Aorta (tissue), 5 donors: ENCODE measurements at places on chromosomes 5 and 9.

GRCh38 chr9:7976167-7976755, 176.7 kb upstream of the DMAC1 start:
- no peak for DNase-seq

DNA sequence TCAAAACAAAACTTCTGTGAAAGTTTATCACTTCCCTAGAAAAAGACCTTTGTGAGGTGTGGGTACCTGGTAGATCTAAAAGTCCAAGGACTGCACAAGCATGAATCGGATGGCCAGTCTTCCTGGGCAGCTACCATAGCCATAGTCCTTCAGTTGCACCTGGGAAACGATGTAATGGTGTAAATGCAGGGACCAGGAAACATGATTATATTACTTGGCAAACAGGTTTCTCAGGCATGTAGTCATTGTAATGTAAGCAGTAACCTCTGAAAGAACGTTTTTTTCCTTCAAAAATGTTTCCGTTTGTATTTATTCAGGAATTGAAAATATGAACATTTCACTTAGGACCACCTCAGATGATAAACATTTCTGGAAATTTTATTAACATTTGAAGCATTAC, 433.4 kb downstream of the DTWD2 start:
- no peak for DNase-seq

GRCh38 chr5:125422342-125422741, 675.9 kb upstream of the ZNF608 start:
- no peak for DNase-seq

DNA sequence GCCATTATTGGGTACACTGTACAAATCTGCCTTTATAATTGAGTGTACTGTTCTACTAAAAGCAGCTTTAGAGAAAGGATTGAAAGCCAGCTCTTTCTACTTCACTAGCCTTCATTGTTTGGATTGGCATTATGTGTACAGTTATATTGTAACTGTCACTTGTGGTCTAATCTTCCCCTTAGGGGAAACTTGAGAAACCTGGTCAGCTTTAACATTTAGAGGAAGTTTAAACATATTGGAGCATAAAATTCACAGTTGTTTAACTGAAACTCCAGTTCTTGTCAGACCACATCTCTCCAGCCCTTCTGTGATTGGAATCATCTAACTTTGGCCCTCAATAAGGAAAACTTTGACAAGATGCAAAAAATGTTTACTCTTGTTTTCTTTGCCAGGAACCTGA, 24.6 kb downstream of the PIK3R1 start:
- DNase-seq, result no peak

GRCh38 chr5:120062515-120062917, 401.6 kb upstream of the PRR16 start:
- DNase-seq, result no peak

GRCh38 chr9:135359764-135360163, 119.8 kb upstream of the PPP1R26 start:
- no peak for DNase-seq

- DNase-seq, result peak; percentile 51
These were observed 52.0 kb upstream of the SNCAIP start for GRCh38 chr5:122259995-122260394.

- no peak for DNase-seq
These were observed 4.4 kb downstream of the IL33 start for GRCh38 chr9:6219981-6220380.

- peak; percentile 91 for DNase-seq
These were observed 23.6 kb downstream of the QRFP start for GRCh38 chr9:130872912-130873503.

GRCh38 chr9:129455151-129455995, 165.5 kb downstream of the C9orf50 start:
- DNase-seq, result no peak

DNA sequence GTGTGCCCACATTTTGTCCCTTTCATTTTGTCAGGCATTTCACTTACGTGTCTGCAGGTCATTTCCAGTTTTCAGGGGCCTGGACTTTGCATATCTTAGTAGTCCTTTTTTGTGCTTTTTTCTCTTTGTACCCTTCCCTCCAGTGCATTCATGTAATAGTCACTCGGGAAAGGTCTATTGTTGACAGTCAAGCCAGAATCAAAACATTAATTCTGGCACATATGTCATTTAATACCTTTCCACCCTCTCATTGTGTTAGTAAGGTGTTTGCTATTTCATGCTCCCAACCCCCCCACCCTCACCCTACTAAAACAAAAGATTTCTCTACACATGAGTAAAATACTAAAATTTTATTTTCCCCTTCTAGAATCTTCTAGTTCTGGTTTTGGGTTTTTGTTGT, 42.7 kb downstream of the UGCG start:
- DNase-seq, result no peak

DNA sequence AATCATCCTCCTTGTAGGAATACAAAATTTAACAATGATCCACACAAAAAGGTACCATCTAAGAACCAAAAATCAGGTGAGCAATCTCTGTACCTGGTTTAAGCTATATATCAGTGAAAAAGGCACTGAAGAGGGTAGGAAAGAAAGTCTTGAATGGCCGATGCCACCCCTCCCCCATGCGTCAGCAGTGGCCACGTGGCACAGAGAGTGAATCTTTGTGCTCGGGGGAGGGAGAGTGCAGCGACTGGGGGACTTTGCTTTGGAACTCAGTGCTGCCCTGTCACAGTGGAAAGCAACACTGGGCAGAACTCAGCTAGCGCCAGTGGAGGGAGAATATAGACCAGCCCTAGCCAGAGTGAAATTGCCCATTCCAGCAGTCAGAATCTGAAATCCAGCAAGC, 28.3 kb upstream of the PDE4D start:
- no peak for DNase-seq

DNA sequence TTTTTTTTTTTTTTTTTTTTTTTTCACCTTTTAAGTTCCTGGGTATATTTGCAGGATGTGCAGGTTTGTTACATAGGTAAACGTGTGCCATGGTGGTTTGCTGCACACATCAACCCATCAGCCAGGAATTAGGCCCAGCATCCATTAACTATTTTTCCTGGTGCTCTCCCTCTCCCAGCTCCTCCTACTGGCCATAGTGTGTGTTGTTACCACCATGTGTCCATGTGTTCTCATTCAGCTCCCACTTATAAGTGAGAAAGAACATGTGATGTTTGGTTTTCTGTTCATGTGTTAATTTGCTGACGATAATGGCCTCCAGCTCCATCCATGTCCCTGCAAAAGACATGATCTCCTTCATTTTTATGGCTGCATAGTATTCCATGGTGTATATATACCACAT, 350.5 kb downstream of the MAN2A1 start:
- DNase-seq, result no peak

DNA sequence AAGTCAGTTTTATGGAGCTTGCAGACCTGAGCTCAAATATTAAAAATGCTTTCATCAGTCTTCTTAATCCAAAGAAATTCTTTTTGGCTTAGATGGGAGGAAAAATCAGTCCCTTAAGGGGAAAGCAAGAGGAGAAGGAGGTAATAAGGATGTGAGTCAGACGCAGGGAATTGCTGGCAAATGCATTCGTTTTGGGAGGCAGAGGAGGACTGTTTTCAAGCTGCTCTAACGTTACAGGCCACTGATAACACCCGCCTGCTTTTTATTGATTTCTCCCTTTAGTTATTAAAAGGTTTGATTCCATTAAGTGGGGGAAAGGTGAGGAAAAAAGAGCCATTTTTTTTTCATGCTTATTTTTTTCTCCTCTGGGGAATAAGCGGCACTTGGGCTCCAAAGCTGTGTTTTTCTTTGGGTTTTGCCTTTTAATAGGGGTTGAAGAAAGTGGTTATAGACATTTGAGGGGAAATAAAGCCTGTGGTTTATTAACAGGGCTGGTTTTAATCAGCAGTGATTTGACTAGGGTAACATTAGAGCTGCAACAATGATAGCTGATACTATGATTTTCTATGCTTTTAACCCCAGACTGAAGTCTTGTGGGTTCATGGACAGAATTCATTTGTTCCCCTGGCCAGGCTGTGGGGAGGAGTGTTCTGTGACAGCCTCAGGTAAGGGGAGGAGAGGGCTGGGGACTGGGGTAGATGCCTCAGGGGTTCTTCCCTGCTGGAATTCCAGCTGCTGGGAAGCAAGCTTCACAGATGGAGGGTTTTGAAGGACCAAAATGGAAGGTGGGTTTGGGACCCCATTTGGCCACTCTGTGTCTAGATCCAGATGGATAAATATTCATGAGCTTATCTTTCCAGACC, 225.2 kb downstream of the GAS1 start:
- DNase-seq, result peak; percentile 77

- no peak for DNase-seq
These were observed 22.4 kb upstream of the SPINK14 start for GRCh38 chr5:148145916-148146315.

- DNase-seq, result no peak
These were observed 208.9 kb upstream of the SLC30A5 start for GRCh38 chr5:68884883-68885282.

- DNase-seq, result no peak
These were observed 105.0 kb downstream of the FGF18 start for GRCh38 chr5:171524466-171524865.

GRCh38 chr5:17190242-17190778, 27.1 kb upstream of the BASP1 start:
- no peak for DNase-seq

DNA sequence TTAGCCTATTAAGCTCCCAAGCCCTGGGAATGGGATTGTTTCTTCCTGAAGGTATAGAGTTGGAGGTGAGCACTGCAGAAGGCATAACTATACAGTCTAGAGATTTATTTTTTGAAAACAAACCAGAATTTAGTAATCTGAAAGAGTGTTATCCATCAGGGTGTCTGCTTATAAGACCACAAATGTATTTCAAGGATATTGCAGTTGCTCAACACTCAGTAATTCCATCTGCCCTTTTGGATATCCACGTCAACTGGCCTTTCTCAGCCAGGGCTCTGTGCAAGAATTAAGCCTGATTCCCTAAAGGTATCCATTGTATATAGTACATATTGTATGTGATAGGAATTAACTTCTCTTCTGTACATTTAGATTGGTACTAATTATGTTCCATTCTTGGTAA, 15.0 kb upstream of the IL31RA start:
- DNase-seq, result no peak

- DNase-seq, result peak; percentile 94
These were observed 40.4 kb upstream of the SYNPO start for GRCh38 chr5:150599917-150600511.

- no peak for DNase-seq
These were observed 1098.7 kb upstream of the NUDT12 start for GRCh38 chr5:104661256-104661655.

GRCh38 chr9:127884427-127884911, 7.0 kb upstream of the AK1 start:
- peak; percentile 76 for DNase-seq

- peak; percentile 64 for DNase-seq
These were observed 162.4 kb downstream of the CHSY3 start for GRCh38 chr5:130066644-130067043.

DNA sequence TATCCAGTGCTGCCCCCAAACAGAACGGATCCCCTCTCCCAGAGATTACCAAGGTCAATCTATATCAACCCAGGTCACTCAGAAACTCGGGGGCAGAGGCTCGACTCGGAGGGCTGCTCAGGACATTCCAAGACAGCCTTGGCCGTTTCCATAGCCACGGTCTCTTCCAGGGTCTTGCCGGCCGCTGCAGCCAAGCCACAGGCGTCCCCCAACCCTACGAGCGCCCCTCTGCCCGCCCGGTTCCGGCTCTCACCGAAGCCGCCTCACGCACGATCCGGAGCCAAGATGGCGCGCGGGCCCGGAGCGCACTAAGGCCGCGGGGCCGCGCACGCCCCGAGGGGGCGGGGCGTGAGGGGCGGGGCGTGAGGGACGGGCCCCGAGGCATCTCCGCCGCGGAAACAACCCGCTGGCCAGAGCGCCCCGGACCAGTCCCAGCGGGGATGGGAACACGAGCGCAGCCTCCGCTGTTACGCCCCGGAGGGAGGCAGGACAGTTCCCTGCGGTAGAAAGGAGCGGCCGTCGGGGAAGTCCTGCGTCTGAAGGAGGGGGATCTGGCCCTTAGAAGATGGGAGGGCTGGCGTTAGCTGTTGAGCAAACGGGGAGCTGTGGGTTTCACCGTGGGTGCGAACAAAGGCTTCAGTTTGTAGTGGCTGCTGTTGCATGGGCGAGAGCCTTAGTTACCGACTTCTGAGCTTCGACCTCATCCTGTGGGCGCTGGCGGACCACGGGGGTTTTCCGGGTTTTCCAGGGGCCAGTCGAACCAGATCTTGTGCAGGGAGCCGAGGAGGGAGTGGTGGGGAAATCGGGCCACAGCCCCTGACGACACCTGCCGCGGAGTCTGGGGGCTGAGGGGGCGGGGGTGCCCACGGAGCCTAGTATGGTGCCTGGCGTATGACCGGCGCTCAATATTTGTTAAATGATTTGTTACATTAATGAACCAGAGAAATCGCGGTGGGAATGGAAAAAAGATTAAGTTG, at the start of gene RPP25L:
Gene RPP25L, minus strand, starts transcription at position 287 of the 977 bp plus-strand sequence. CDS start 801 bp downstream, outside the sequence.
- DNase-seq, result peak; percentile 95

DNA sequence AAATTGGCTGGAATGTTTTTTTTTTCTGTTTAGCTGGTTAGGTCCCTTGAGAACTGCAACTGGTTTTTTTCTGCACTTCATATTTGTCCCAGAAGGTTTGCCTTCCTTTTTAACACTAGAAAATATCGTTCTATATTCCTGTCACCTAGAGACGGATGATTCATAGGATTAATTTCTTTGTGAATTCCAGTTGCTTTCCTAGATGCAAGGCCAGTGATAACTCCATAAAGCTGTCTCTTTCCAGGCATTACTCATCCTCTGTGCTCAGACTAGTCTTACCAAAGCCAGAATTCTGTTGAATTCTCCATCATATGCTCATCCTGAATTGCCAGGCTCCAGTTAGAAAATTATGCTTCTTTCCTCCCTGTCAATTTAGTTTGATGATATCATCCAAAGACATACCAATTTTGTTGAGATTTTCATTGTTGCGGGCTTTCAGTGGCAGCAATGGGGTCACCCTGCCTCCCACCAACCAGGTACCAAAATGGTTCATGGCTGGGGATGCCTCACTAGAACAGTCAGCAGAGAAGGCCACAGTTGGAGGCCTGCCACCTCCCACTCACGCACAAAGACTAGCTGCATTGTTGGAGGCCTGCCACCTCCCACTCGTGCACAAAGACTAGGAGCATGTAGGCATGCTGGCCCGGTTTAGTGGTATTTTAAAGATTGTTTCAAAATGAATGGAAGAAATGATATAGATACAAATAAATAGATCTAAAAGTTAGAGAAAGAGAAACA, 8.5 kb downstream of the BAAT start:
- no peak for DNase-seq
